ENCODE measurements at places on chromosomes 3 and 15.

DNA sequence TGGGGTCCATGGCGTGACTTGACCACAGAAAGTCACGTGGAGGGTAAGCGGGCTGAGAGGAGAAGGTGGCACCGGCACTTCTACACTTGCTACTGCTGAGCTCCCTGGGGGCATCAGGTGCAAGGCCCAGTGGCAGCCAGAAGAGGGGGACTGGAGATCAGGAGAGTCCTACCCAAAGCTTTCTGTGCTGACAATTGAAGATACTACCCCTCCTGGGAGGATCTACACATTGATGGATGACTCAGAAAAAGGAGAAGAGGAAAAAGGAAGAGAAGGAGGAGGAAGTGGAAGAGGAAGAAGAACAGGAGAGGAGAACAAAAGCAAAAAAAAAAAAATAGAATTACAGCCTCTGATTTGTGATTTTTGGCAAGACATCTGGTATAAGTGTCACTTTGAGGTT is 41.2 kb downstream of the MYO5C start:
- DNase-seq: no peak

GRCh38 chr3:51099794-51100535 is 285.1 kb upstream of the MANF start:
- peak; percentile 47 for DNase-seq

- DNase-seq: no peak
These were observed 86.0 kb upstream of the VEPH1 start for GRCh38 chr3:157589211-157589610.

DNA sequence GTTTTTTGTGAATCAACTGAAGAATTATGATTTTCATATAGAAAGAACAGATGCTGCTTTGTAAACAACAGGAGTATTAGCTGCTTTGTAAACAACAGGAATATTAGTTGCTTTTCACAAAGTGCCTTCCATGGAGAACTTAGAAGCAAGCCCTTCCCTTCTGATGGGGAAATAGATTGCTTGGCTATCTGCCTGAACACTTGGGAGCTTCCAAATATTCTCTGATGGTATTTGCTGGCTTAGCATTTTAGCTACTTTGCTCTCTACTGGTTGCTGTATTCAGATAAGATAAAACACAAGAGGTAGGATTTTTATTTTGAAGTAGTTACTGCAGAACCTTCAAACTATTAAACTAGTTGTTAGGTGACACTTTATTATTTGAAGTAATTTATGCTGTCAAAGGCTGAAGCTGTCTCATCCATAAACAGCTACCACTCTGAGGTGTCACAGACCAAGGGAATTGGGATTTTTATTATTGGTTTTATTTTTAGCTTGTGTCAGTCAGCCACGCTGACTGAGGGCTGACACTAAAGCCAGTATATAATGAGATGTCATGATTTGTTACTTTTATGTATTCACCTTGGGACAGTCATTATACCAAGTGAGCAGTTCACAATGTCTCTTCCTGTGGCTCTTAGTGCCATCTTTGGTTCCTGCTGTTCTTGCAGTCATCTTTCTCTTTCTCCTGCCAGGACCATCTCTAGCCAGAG is 50.0 kb downstream of the ZIC1 start:
- DNase-seq: no peak

GRCh38 chr15:90708516-90708915 is 8.6 kb upstream of the BLM start:
- no peak for DNase-seq

DNA sequence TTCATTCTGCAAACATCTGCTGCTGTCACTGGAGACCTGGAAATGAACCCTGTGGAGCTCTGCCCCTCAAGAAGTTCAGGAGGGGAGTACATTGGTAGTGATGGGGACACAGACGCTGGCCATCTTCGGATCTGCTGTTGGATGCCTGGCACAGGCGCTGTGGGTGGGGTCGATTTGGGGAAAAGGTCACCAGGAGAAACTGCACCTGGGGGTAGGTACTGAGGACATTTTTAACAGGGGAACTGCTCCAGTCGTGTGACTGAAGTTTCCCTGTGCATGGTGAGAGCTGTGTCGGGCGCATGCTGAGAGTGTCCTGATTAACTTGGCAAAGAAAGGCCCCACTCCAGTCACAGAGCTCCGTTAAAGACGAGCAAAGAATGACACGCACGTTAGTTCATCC is 3.4 kb downstream of the UROC1 start:
- no peak for DNase-seq

GRCh38 chr3:76570436-76571057 is 469.4 kb upstream of the ROBO2 start:
- peak; percentile 48 for DNase-seq

DNA sequence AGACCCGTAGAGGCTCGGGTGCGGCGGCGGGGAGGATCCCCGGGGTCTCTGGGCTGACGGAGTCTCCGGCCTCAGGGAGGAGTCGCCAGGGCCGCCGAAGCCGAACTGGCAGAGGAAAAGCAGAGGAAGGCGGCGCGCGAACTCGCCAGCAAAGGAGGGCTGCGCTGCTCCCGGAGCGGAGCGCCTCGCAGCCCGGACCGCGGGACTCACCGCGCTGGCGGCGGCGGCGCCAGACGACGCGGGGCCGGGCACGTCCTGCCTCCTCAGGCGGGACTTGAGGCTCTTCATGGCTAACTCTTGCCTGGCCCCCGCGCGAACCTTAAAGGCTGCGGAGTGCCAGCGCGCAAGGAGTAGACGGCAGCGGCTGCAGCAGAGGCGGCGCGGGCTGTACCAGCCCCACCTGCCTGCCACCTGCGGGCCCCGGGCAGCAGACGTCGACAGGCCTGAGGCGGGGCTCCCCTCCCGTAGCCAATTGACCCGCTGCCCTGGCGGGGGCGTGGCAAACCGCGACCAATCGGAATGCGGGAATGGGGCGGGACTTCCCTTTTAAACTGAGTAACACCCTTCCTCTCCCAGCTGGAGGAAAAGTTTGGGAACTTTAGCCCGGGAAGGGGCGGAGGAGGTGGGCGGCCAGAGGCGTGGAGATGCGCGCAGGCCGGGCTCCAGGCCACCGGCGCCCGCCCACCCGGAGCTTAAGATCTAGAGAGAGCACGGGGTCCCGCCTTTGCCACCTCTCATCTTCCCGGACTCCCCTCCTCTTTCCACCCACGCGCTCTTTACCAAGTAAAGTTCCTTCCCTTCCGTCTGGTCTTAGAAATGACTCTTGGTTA is at the start of gene UACA:
Gene UACA, minus strand, starts transcription at position 439 of the 830 bp plus-strand sequence. Its CDS starts 151 bp downstream, at position 288.
- peak; percentile 96 for DNase-seq

- no peak for DNase-seq
These were observed 130.6 kb downstream of the NSMCE3 start for GRCh38 chr15:29139072-29139471.

- DNase-seq: peak; percentile 55
These were observed 237.4 kb upstream of the UMPS start for GRCh38 chr3:124492824-124493223.

DNA sequence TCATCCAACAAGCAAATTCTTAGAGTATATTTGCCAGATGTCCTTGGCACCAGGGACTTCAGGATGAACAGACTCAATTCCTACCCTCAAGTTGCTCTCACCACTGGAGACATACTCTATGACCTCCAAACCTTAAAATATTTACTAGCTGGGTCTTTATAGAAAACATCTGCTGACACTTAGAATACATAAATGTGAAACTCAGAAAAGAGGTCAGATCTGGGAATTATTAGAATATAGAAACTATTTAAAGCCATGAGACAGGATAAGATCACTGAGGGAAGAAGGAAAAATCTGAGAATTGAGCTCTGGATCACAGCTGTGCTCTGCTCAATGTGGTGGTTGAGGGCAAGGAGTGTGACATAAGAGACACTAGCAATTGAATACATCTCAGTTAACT is 695.4 kb upstream of the UBE2E2 start:
- DNase-seq: no peak

GRCh38 chr15:70088455-70088854 is 9.3 kb downstream of the TLE3 start:
- no peak for DNase-seq

GRCh38 chr3:15576475-15576874 is 24.9 kb downstream of the HACL1 start:
- no peak for DNase-seq

- peak; percentile 58 for DNase-seq
These were observed 223.2 kb downstream of the MTHFS start for GRCh38 chr15:79673416-79674123.

GRCh38 chr15:48564690-48565089 is 80.8 kb downstream of the FBN1 start:
- DNase-seq: no peak

- peak; percentile 57 for DNase-seq
These were observed 298.6 kb downstream of the ADAMTS17 start for GRCh38 chr15:100043068-100043641.

DNA sequence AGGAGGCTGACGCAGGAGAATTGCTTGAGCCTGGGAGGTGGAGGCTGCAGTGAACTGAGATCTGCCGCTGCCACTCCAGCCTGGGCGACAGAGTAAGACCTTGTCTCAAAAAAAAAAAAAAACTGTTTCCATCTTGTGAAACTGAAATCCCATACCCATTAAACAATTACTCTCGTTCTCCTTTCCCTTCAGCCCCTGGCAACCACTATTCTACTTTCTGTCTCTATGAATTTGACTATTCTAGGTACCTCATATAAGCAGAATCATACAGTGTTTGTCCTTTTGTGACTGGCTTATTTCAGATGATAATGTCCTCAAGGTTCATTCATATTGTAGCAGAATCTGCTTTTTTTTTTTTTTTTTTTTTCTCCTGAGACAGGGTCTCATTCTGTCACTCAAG is 51.5 kb upstream of the UBE2E1 start:
- no peak for DNase-seq

- DNase-seq: peak; percentile 88
These were observed 130.8 kb downstream of the CPNE4 start for GRCh38 chr3:131903988-131904415.

GRCh38 chr3:43629741-43630140 is 7.9 kb upstream of the ANO10 start:
- peak; percentile 67 for DNase-seq

DNA sequence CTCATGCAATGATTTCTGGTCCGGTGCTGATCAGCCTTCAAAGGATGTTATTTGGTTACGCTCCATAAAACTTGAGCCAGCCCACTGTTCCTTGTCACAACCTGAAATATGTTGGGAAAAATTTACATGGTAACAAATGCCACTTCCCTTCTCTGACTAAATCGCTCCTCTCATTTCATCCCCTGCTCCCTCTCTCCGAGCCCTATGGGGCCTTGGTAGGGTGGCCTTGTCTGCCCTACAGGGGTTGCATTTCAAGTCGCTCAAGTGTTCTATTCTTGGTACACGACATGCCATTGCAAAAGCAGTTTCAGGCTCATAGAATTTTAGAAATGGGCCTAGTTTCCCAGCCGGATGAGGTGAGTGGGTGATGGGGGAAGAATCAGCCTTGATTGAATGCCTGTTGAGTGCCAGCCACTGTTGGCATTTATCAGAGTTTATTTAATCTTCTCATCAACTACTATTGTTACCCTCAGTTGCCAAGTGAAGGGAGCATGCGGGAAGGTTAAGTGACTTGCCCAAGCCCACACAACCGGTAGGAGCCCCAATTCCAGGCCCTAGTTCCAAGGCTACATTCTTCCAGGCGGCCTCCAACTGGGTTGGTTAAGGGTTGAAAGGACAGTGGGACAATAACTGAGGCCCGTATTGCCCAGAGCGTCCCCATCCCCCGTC is 961 bp upstream of the ABHD2 start:
- DNase-seq: no peak

DNA sequence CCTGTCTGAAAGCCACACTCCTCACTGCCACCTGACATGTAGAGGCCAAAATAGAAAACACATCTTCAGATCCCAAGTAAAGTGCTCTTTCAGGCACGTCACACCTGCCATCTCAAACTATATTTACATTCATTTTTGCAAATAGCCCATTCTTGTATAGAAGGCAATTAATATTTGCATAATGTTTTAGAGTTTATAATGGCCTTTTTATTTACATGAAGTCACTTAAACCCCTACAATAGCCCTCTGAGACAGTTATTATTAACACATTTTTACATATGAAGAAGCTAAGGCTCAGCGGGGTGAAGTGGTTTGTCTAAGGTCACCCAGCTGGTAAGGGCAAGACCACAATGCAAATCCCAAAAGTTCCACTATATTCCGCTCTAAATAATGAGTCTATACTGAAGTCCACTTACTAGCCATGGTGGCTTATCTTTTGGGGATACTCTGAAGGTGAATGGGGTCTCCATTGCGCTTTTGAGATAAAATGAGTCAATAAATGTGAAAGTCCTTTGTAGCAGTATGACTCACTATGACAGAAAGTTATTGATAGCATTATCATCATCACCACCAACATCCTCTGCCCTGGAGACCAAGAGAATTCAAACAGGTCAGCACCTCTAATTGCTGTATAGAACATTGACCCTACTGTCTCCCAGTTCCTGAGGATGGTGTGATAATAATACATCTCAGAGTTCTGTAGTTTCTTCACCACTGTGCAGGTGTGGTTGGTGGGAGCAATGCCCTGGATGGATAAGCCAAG is 155.9 kb upstream of the BCL6 start:
- no peak for DNase-seq

DNA sequence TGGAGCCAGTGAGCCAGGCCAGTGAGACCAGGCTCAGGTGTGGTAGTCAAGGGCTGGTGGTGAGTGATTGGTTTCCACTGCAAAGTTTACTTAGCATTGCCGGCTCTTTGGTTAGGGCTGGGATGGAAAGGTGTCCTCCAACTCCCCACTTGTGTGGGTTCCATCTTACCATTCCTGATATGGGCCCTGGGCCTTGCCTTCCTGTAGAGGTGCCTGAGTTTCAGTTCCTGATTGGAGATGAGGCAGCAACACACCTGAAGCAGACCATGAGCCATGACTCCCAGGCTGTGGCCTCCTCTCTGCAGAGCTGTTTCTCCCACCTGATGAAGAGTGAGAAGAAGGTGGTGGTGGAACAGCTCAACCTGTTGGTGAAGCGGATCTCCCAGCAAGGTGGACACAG is 3.1 kb downstream of the MPI start:
- no peak for DNase-seq

- DNase-seq: peak; percentile 71
These were observed 135.0 kb upstream of the WNT5A start for GRCh38 chr3:55622116-55622515.

DNA sequence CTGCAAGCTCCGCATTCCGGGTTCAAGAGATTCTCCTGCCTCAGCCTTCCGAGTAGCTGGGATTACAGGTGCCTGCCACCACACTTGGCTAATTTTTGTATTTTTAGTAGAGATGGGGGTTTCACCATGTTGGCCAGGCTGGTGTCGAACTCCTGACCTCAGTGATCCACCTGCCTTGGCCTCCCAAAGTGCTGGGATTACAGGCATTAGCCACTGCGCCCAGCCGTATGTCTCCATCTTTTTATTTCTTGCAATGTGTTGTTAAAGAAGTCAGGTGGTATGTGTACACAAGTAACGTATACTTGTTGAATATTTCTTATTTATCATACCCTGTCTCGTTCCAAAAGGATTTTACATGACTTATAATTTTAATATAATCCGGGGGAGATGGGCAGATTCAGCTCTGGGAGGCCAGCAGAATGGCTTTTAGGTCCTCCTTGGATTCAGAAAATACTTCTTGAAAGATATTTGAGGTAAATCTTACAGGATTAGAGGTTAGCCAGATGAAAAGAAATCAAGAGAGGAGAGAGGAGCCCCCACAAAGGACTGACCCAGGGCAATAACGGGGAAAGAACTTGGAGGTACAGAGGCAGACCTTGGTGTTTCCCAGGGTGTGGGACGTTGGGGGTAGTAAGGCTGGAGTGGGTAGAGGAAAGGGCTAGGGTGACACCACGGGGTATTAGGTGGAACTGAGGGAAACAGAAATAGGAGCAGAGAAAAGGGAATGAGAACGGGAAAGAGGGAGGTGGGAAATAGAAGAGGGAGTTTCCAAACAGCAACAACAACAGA is 27.2 kb upstream of the MUC20 start:
- DNase-seq: no peak
